ENCODE measurements at places on chromosomes 3 and 15. TPM values are rescaled to one million over a fixed set of nuclear protein-coding genes. Genes with fewer than 3 reads are reported as not detected.

BUB1B gene
- 92.9 TPM for total RNA-seq

HTR3E gene
- total RNA-seq = not detected

MORC1 gene
- total RNA-seq = not detected

RTP3 gene
- not detected for total RNA-seq

SERPINI2 gene
- total RNA-seq = 0.27 TPM

IRAK2 gene
- total RNA-seq = 3.6 TPM

- no peak overlapping the region for H3K27ac ChIP-seq
- DNase-seq = no peak
- no peaks in the 10 kb centered on the region for H3K36me3 ChIP-seq
- no peaks in the 10 kb centered on the region for H3K4me1 ChIP-seq
- H3K4me3 ChIP-seq = no peak overlapping the region
Observed at GRCh38 chr3:189778340-189778950, 147.3 kb downstream of the TP63 start.

DNA sequence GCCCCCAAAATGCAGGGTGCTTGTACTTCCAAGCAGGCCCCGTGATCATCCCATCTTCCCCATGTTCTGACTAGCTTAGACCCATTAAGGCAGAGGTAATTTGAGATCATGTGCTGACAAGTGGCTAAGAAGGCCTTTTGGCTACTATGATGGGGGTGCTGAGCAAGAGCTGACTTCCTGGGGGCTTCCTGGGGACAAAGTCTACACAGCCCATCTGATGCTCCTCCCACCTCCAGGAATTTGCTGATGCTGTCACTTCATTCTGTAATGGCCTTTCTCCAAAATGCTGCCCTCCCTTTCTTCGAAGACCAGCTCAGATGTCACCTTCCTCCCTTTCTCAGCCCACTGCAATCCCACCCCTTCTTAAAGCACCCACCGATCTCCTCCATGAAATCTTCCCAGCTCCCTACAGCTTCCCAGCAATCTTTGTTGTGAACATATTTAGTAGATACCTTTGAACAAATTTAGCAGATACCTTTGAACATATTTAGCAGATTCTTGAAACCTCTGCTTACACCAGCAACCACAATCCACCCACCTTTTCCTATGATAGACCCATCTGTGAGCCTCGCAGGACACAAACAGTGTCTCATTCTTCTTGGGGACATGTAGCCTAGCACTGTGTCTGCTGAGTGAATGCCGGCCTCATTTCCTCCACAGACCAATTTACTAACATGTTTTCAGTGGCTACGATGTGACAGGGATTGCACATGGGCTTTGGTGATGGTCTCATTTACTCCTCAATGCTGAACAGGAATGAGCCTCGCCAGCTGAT lies 223.3 kb downstream of the EPHB1 start:
- H3K27ac ChIP-seq = no peak overlapping the region
- no peaks in the 10 kb centered on the region for H3K4me1 ChIP-seq
- no peak for DNase-seq
- no peak overlapping the region for H3K4me3 ChIP-seq
- H3K27me3 ChIP-seq = peaks cover 12% of the 10 kb centered on the region

DNA sequence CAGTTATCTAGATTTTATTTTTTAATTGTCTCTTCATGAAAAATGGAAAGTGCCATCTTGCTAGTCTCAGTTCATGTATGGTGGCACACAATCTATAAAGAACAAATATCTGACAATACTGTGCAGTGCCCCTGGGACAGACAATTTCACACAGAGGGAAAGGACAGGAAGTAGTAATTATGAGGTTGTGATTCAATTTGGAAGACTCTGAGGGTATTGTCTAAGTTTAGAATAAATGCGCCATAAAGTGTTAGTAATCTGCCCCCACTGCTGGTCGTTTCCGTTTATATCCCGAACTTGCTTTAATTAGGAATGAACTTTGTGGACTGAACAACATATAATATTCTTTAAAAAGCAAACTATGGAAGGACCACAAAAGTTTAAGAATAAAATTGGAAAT lies 196.4 kb upstream of the SLC24A5 start:
- no peaks in the 10 kb centered on the region for H3K27me3 ChIP-seq
- no peak for DNase-seq
- H3K4me3 ChIP-seq = no peak overlapping the region
- no peak overlapping the region for H3K27ac ChIP-seq

GRCh38 chr3:4067893-4068292 lies 235.3 kb upstream of the SETMAR start:
- H3K27me3 ChIP-seq = no peaks in the 10 kb centered on the region
- no peaks in the 10 kb centered on the region for H3K36me3 ChIP-seq
- no peak overlapping the region for H3K4me3 ChIP-seq
- no peaks in the 10 kb centered on the region for H3K4me1 ChIP-seq
- DNase-seq = no peak
- H3K27ac ChIP-seq = no peak overlapping the region

DNA sequence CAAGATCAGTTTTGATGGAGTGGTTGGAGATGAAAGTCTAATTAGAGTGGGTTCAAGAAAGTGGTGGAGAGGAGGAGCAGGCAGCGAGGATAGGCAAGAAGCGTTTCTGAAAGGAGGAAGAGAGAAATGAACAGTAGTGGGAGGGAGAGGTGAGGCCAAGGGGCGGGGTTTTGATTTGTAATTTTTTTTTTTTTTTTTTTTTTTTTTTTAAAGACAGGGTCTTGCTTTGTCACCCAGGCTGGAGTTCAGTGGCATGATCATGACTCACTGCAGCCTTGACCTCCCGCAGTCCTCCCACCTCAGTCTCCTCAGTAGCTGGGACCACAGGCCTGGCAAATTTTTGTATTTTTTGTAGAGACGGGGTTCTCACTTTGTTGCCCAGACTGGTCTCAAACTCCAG lies 36.6 kb downstream of the MRAS start:
- H3K27me3 ChIP-seq = no peaks in the 10 kb centered on the region
- no peak overlapping the region for H3K4me3 ChIP-seq
- no peak overlapping the region for H3K27ac ChIP-seq
- no peak for DNase-seq
- H3K4me1 ChIP-seq = peaks cover 9% of the 10 kb centered on the region

GRCh38 chr15:90787881-90788280 lies 70.7 kb downstream of the BLM start:
- no peaks in the 10 kb centered on the region for H3K27me3 ChIP-seq
- H3K36me3 ChIP-seq = peaks cover 7% of the 10 kb centered on the region
- H3K4me1 ChIP-seq = no peaks in the 10 kb centered on the region
- H3K27ac ChIP-seq = no peak overlapping the region
- H3K4me3 ChIP-seq = no peak overlapping the region

DNA sequence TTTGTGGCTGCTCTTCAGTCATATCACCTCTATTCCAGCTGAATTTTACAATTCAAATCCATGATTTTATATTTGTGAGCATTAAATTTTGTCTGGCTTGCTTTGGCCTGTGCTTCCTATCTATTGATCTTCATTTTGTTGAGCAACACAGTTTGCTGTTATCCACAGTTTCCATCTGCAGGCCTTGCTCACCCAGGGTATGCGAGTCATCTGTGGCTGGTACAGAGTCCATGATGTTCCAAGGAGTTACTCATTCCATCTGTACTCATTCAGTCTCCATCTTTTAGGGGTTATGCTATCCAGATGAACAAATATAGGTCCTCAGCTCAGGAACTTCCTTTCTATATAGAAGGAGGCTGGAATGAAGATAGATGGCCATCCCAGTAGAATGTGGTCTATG lies 70.1 kb upstream of the CCK start:
- H3K4me1 ChIP-seq = no peaks in the 10 kb centered on the region
- no peak overlapping the region for H3K4me3 ChIP-seq
- no peaks in the 10 kb centered on the region for H3K36me3 ChIP-seq

GRCh38 chr3:9198899-9199335 lies 50.5 kb downstream of the SRGAP3 start:
- H3K4me1 ChIP-seq = no peaks in the 10 kb centered on the region
- H3K27me3 ChIP-seq = no peaks in the 10 kb centered on the region
- no peak overlapping the region for H3K27ac ChIP-seq
- no peak for DNase-seq

Data from HCT116 (cell line).